ENCODE measurements at places on chromosomes 4 and X.

DNA sequence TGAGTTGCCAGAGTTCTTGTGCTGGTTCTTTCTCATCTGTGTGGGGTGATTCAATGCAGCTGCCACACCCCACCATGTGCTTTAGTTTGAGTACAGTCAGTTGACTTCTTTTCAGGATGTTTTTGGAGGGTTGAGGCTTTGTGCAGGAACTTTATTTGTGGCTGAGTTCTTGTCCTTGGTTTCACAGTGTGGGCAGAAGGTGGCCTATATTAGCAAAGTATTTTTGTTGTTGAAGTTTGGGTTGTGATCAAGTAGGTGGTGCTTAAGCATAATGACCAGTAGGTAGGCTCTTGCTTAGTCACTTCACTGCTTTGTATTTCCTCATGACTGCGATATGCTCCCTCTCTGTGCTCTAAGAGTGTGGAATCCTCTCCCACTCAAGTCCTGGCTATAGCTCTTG is 80.3 kb downstream of the ARHGAP24 start:
- DNase-seq = no peak

- no peak for DNase-seq
These were observed 36.4 kb upstream of the LCORL start for GRCh38 chr4:18057821-18058533.

DNA sequence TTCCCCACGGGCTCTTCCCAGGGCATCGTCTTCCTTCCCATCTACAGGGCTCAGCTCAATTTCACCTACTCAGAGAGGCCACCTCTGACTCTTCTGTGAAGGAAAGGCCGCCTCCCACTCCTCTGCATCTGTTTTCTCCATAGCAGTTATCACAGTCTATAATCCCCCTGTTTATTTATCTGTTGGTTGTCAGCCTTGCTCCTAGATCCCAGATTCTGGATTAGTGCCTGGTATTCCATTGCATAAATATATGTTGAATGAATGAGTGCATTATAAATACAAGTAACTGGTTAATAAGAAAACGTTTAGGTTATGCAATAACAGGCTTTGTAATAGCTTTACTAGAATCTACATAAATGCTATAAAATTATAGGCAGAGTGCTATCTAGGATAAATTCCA is 52.9 kb downstream of the NSG1 start:
- no peak for DNase-seq

DNA sequence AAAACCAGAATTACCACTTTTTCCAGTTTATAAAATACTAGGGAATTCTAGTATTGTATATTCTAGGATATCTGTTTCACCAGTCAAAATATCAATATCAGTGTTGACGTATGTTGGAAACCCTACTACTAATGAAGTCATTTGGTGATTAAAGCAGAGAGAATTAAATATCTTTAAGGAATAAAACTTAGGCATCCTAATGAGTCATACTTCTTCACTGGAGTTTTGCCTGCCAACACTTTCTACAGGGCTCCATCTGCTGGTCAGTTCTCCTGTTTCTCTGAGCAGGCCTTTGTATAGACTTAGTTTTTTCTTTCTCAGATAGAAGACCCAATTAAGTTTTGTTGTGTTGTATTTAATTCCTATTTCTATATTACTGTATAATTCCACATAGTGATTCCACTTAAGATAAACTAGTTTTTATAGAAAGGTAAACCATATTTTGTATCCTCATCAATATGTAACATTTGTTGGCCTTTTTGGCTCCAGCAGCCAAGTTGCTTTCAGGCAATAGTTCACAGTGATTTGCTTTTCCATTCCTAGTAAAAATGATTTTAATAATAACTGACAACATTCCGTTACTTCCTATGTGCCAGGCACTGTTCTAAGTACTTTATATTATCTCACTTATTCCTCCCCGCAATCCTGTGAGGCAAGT is 3.5 kb downstream of the AP1AR start:
- no peak for DNase-seq

DNA sequence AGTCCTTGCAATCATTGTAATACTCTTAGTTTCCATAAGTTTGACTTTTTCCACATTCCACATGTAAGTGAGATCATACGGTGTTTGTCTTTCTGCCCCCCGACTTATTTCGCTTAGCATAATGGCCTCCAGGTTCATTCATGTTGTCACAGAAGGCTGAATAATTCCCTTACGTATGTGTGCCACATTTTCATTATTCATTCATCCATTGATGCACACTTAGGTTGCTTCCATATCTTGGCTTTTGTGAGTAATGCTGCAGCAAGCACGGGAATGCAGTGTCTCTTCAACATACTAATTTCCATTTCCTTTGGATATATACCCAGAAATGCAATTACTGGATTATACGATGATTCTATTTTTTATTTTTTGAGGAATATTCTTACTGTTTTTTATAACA is 22.0 kb upstream of the VEGFC start:
- DNase-seq = no peak

DNA sequence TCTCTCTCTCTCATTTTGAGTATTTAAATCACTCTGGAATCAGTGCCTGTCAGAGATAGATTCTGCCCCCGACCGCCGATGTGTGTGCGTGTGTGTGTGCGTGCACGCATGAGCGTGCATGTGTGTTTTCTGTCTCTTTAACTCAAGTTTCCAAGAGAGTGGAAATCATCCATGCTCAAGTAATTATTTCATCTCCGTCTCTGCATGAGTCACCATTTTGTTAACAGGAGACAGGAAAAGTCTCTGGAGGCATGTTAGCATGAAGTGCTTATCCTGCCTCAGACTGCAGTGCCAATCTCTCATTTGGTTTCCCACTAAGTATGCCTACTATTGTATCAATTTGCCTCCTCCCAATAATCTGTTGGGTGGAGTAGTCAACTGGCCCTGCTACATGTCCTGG is 182.9 kb upstream of the NHS start:
- no peak for DNase-seq

- DNase-seq = no peak
These were observed 3.5 kb upstream of the IQSEC2 start for GRCh38 chrX:53284684-53285447.

- no peak for DNase-seq
These were observed 40.4 kb upstream of the PPP1R2C start for GRCh38 chrX:42818151-42818921.

GRCh38 chr4:184280137-184280536 is 62.5 kb upstream of the ENPP6 start:
- no peak for DNase-seq

DNA sequence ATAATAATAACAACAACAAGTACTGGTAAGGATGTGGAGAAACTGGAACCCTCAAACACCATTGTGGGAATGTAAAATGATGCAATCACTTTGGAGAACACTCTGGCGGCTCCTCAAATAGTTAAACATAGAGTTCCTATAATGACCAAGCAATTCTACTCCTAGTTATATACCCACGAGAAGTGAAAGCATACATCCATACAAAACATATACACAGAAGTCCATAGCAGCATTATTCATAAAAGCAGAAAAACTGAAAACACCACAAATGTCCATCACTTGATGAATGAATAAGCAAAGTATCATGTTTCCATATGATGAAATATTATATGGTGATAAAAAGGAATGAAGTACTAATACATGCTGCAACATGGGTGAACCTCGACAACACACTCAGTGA is 116.7 kb downstream of the AMELX start:
- DNase-seq = no peak

DNA sequence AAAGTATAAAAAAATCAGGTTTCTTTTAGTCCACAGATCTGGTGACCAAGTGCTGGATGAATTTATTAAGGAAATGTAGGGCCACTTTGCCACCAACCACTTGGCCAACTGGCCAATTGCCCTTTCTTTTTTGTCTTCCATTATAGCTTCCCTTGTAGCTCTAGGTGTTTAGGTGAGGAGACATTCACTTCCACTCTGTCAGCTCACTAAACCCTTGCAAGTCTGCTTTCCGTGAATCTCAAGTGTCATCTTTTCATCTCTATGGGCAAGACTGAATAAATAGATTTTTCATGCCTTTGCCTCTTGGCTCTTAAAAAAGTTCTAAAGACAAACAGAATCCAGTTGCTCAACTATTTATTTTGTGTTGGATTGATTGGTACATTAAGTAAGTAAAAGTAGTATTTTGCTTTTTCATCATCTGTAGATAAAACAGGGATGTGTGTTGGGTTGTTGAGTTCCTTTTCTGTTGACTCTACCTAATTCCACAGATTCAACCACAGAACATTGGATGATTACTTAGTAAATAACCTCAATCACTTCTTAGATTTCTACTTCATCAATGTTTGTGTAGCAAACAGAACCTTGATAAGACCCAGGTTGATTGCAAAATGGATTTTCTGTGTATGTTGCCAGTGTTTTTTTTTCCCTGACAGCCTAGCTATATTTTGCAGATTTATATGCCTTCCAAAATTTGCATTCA is 68.1 kb upstream of the GRXCR1 start:
- no peak for DNase-seq

DNA sequence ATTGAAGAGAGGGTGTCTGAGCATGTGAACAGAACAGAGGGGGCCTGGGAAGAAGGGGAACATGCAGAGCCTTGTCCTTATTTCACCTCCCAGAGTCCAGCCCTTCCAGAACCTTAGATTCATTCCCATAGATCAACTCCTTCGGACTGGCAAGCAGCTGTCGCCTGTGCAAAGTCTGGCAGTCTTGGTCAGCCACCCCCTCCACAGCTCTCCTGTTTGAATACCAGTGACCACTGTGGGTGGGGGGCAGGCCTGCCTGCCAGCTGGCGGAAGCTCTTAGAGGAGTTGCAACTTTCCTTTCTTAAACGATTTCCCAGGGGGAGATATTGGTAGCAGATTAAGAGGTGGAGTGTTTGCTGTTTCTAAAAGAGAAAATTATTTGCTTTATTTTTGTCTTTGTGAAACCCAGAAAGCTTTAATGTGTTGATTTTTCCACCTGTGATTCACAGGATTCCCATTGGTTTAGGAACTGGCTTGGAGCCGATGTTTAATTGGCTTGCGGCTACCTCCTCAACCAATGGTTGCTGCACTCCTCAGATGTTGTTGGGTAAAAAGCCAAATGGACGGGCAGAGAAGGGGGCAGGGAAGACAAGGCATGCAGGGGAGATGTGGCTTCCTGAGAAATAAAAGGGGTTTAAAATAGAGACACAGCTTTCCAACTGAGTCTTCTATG is 62.2 kb upstream of the PRPS1 start:
- no peak for DNase-seq

DNA sequence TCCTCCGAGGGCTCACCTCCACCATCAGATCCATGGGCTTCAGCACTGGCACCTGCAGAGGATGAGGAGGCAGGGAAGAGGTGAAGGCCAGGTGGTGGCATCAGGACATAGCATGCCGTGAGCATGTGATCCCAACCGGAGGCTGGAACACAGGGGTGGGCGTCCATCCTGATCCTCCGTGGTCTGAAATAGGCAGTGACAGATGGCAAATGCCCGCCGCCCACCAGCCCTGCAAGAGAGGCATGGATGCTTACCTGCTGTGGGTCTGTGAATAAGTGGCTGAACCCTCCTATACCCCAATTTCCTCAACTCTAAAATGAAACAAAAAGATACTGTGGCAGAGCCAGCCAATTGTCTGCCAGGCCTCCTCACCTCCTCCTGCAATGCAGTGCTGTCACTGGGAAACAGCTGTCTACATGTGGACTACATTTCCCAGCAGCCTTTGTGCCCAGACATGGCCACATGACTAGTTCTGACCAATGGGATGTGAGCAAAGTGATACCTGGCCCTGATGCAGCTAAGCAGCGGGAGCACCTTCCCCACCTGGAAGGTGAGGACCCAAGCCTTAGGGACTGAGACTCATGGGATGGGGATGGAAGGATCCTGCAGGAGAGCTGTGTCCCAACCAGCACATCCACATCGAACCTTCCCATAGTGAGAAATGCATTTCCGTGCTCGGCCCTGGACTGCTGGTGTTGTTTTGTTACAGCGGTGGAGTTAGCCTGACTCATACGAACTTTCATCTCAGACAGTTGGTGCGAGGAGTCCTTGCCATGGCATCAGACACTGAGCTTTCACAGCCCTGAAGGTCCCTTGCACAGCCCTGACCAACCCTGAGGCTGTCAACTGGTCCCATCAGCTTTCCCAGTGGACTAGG is 99.5 kb downstream of the PPP2R2C start:
- DNase-seq = no peak

DNA sequence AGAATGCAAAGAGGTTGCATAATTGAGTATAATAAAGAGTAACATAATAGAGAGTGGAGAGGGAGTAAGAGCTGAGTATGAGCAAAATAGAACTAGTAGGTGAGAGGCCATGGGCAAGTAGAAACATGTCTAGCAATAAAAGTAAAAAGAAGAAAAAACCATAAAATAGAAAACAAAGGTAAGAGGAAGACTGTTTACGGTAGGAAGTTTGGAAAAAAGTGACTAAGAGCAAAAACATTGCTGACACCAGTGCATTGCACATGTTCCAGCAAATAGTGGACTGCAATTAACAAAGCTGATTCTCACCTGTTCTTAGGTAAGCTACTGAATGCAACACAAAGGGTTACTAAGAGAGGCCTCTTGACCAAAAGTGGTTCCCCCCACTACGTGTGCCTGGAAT is 202.9 kb downstream of the TEX13A start:
- DNase-seq = no peak

DNA sequence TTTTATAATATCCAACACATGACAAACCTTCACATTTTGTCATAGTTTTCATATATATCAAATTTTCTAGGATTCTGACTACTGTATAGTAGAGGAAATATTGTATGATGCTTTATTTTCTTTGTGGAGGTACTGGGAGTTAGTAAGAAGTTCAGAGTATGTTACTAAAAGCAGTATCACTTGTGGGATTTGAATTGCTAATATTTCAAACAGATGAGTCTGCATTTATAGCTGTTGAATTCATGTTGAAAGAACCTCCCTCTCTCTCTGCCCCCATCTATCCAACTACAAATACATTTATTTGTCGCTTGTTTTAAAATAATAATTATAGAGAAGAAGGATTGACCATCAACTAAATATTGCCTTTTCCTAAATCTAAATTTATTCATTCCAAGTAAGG is 29.8 kb upstream of the MAPK10 start:
- DNase-seq = no peak

DNA sequence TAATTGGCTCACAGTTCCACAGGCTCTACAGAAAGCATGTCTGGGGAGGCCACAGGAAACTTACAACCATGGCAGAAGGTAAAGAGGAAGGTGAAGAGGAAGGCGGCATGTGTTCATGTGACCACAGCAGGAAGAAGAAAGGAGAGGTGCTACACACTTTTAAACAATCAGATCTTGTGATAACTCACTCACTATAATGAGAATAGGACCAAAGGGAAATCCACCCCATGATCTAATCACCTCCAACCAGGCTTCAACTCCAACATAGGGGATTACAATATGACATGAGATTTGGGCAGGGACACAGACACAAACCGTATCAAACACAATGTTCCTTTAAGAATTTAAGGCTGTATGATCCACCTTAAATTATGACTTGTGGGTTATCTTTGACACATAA is 10.5 kb upstream of the PGM2 start:
- no peak for DNase-seq

DNA sequence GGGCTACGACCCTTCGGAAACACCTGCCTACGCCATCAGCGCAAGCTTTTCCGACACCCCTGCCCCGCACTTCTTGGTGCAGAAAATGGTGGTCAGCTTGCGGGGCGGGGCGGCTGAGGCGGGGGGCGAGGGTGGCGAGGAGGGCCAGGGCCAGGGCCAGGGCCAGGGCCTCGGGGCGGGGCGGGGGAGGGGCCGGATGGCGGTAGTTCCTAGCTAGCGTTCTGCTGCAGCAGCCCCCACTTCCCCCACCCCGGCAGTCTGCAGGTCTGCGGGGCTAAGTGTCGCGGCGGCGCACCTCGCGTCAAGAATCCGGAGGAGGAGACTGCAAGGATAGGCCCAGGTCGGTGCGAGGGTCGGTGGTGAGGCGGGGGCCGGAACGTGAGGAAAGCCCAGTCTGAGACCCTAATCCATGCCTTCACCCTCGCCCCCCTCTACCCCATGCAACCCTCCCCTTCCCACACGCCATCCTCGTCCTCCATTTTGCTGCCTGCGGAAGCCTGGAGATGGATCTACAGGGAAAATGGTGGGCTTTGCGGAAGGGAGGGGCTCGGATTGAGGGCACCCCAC is 600 bp downstream of the BEX4 start:
- DNase-seq = no peak

All from stimulated activated CD4-positive, alpha-beta T cell treated with anti-CD3 and anti-CD28 coated beads, Interleukin-12 subunit alpha, Interleukin-12 subunit beta, amount 100 ng/mL, for 48 hours (primary cell).